Left colon (tissue), 2 donors: ENCODE measurements at places on chromosomes 2 and 18.

DNA sequence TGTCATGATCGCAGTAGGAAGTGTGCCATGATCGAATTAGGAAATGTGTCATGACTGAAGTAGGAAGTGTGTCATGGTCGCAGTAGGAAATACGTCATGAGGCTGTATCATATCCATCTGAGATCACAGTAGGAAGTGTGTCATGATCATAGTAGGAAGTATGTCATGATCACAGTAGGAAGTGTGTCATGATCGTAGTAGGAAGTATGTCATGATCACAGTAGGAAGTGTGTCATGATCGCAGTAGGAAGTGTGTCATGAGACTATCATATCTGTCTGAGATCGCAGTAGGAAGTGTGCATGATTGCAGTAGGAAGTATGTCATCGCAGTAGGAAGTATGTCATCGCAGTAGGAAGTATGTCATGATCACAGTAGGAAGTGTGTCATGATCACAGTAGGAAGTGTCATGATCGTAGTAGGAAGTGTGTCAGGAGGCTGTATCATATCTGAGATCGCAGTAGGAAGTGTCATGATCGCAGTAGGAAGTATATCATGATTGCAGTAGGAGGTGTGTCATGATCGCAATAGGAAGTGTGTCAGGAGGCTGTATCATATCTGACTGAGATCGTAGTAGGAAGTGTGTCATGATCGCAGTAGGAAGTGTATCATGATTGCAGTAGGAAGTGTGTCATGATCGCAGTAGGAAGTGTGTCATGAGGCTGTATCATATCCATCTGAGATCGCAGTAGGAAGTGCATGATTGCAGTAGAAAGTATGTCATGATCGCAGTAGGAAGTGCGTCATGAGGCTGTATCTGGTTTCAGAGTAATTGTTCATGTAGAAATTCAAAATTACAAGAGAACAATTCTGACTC, 56.4 kb upstream of the NFATC1 start:
- DNase-seq: no peak

DNA sequence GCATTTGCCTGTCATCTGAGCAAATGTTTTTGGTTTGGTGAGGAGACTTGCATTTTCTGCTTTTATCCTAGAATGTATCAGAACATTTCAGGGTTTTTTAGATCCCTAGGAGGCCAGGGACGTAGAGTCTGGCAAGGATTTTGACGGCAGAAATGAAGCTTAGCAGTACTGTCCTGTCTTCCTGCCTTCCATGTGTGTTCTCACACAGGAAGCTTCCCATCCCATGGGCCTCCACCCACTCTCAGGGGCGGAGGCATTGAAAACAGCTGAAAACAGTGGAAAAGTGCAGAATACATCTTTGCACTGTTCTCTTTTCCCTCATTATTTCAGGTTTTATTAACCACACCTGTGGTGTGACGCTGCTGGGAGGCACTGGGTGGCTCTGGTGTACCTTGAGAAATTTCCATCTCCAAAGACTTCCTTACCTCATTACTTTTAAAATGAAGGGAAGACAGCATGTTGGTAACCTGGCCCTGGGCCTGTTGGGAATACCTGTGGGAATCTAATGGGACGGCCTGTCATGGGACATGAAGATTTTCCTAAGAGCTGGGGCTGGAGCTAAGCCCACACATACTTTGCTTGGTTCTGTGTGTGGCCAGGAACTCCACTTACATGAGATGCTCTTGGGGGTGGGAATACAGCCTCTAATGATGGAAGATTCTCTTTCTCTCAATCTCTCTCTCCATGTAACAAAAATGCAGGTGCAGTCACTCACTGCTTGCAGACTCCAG, 20.5 kb downstream of the PCARE start:
- DNase-seq: no peak

- no peak for DNase-seq
These were observed 34.2 kb downstream of the TRAPPC12 start for GRCh38 chr2:3413697-3414096.

GRCh38 chr2:132620115-132620514, 49.9 kb downstream of the LYPD1 start:
- DNase-seq: no peak

GRCh38 chr2:112803691-112804521, 19.6 kb upstream of the IL1A start:
- DNase-seq: no peak

DNA sequence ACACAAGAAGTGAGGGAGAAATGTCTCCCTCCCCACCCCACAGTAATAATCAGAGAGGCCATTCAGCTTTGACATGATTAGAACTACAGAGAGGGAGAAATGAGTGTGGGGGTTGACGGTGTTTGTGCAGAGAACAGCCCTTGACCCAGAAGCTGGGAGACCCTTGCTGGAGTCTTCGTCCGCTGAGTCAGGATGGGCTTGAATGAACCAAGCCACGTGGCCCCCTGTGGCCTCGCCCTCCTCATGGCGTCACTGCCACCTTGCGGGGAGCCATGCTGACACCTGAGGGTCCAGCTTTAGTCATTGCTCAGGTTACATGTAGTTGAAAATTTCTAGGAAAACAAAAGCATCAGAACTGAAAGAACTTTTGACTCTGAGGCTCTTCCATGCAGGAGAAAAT, 101.2 kb downstream of the DGKD start:
- no peak for DNase-seq

- no peak for DNase-seq
These were observed 138.0 kb downstream of the AKAIN1 start for GRCh38 chr18:5058768-5059695.

- no peak for DNase-seq
These were observed 69.4 kb downstream of the CABLES1 start for GRCh38 chr18:23204589-23205235.

DNA sequence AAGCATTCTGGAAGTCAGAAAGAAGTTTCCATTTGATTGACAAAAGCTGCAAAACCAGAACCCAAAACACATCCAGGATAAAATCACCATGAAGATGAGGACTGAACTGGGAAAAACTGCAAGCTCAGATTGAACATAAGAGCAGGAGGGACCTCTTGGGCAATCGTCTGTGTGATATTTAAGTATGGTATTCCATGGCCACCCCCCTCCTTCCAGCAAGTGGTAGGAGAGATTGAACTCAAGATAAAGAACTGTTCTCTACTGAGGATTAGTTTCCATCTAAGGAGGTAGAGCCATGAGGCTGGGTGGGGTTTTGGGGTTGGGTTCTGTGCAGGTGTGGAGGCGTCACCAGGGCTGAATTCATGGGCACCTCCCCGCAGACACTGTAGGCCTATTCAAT, 251.1 kb downstream of the NCKAP5 start:
- no peak for DNase-seq

GRCh38 chr18:54080858-54081257, 143.6 kb downstream of the MBD2 start:
- DNase-seq: no peak

GRCh38 chr2:156708051-156708450, 271.9 kb downstream of the GPD2 start:
- DNase-seq: no peak

DNA sequence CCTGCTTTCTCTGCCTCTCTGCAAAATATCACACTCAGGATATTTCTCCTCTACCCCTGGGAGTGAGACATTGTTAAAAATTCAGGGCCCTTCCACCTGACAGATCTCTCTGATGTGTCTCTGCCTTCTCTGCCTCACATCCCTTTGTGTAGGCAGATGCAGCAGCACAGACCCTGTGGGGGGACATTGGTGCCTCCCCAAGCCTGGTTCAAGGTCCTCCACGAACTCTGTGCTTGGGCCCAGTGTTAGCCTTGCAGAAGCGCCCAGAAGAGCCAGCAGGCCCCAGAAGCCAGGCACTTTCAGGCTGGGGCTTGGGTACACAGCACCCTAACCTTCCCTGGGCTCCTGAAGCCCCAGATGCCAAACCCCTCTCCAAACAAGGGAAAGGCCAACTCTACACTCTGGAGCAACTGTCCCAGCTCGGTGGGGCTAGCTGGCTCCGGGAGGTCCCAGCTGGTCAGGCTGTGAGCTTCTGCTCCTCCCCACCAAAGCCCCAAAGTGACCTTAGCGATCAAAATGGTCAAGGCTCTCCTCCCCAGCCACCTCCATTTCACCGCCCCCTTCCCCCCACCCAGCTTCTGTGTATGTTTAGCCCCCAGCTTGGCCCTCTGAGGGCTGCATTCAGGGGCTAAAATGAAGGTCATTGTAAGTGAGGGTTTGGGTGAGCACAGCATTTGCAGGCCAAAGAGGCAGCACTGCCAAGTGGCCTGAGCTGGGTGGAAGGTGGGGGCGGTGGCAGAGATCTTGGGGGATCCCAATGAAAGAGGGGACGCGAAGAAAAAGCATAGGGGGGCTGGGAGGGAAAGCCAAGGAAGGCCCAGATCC, 2.6 kb downstream of the HOXD9 start:
- DNase-seq: no peak

DNA sequence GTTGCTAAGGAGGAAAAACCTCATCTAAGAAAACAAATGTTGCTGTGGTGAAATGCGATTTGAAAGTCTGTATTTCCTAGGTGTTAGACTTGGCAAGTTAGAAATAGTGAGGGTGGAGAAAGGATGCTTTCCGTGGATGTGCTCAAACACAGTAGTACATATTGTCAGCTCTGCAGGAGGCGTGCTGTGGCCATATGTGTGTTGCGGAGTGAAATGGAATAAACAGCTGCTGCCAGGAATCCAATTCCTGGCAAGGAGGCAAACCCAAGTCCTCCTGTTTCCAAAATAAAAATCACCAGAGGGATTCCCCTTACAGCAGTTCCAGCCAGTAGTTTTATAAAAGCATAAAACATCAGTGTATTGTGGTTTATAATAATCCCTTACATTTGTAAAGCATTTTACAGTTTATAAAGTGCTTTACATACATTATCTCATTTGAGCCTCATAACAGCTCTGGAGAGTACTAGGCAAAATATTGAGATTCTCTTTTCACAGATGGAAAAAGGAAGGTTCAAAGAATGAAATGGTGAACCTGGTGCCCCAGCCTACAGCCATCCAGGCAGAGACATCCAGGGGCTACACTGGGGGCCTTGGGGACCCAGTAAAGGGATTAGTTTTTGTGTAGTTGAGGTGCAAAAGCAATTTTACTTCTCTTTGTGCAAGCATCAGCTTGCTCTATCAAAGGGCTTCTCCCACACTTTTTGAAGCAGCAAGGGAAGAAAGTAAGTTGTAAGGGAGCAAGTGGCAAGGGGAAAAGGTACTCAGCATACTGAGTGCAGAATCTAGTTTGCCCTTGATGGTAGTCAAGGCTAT, 206.0 kb downstream of the AGPS start:
- no peak for DNase-seq

GRCh38 chr18:55106906-55107305, 147.6 kb upstream of the CCDC68 start:
- DNase-seq: no peak

DNA sequence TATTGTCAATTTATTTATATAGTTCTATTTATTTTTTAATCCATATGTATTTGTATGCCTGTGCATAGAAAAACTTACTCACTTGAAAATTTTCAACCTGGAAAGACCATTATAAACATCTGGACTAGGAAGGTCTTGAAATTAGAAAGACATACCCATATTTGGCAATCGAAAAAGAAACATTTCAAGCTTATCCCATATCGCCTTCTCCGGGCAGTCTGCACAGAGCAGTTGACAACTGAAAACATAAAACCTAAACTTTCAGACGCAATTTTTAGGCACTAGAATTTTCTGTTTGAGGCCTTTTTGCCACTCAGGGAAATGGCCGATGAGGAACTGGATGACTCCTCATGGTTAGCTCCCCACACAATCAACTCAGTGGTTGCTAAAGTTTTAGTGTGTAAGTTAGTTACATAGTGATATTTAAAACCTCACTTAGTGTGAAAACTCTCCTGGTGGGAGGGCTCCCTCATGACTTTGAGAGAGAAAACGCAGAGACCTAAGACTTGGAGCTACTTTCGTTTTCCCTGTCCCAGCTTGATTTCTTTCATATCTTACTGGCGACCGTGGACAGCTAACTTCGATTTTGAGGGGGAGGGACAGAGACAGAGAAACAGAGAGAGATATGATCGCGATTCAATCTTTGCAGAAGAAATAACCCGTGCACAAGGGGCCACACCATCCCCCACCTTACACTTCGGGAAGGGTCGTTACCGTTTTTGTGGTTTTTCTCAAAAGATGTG, 3.2 kb upstream of the HOXD12 start:
- DNase-seq: no peak

GRCh38 chr2:219249203-219249980, 3.7 kb upstream of the TUBA4B start:
- DNase-seq: peak; percentile 93

GRCh38 chr18:3529077-3529476, 79.1 kb downstream of the TGIF1 start:
- DNase-seq: no peak

GRCh38 chr2:39375917-39376316, 61.2 kb downstream of the MAP4K3 start:
- no peak for DNase-seq

DNA sequence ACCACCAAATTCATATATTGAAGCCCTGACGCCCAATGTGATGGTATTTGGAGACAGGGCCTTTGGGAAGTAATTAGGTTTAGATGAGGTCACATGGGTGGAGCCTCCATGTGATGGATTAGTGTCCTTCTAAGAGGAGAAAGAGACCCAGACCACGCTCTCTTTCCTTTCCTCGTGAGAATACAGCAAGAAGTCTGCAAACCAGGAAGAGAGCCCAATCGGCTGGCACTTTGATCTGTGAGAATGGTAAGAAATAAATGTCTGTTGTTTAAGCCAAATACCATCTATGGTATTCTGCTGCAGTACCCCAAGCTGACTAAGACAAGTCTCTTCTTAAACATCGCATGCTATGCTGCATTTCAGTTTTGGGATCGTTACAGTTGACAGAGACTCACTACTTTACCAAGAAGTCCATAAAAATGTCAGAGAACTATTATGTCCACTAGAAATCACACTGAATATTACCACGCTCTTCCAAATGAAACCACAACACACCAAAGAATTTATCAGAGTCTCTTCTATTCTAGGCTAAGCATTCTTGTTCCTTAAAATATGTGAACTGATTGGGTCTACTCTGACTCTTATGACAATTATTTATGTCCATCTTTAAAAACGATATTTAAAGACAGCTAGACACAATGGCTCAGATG, 48.5 kb downstream of the LPIN2 start:
- no peak for DNase-seq

- no peak for DNase-seq
These were observed 5.4 kb upstream of the NCKAP5 start for GRCh38 chr2:133573491-133574162.

DNA sequence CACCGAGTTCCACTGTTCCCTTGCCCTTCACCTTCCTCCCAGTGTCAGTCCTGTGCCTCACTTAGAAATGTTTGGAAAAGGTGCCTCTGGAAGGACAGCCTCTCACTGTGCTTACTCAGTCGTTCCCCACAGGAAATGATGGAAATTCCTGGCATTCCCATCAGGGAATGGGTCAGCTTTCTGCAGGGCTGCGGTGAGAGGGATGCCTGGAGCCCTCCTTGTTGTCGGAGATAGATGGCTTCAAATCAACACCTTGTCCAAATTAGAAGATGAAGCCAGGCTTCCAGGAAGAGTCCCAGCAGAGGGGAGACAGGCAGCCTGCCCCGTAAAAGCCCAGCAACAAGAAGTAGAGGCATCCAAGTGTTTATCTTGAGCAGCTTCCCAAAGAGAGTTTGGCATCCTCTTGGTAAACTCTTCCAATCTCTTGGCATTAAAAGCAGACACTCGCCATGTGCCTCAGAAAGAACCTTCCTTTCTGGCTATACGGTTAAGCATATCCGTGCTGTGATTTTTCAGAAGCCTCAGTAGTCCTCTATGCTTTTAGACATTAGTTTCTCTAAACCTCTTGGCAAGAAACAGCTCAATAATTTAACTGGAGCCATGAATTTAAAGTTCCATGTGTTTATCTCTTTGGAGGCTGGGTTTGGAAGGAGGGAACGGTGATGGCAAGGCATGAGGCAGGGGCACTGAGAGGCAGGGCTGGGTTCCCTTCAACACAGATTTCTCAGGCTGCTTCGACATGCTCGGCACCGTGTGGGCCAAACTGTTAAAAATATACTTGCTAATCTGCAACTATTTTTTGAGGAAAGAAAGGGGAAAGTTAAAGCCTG, 25.1 kb downstream of the COLEC12 start:
- no peak for DNase-seq
